ENCODE measurements at places on chromosomes 4 and X.

- DNase-seq, result peak; percentile 65
These were observed 33.9 kb downstream of the CPLX1 start for GRCh38 chr4:791898-792625.

DNA sequence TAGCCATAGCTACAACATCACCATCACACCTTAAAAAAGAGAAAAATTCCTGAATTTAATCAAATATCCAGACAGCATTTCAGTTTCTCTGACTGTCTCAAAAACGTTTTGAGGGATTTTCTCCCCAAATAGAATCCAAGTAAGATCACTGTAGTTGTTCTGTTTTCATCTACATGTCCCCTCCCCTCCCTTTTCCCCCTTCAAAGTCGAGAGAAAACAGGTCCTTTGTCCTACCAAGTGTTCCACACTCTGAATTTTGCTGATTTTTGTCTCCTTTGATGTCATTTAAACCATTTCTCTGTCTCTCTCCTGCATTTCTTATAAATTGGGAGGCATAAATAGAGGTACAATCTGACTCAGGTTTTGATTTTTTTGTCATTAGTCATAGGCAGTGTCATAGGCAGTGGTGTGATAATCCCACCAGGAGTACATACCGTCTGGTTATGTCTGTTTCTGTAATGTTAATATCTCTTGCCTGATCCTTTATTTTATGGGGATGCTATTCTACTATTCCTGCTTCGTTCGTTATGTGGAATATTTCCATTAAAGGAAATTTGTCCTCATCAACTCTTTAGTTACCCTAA, 348.6 kb downstream of the PTTG2 start:
- no peak for DNase-seq

DNA sequence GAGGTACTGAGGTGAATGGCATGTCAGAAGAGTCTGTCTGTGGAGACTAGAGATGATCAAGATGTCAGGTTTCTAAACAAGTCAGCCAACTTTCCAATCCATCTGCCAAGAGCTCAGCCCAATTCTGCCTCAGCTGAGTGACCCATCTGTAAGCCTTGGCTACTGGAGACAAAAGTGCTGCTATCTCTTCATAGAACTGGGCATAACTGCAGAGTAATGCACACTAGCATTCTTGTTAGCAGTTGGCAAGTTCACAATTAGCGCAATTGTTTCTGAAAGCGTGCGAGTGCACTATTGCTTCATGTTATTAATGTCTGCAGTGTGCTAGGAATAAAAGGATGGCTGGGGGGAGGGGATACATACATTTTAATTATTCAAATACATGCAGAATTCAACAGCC, 32.9 kb upstream of the SH3D19 start:
- no peak for DNase-seq

DNA sequence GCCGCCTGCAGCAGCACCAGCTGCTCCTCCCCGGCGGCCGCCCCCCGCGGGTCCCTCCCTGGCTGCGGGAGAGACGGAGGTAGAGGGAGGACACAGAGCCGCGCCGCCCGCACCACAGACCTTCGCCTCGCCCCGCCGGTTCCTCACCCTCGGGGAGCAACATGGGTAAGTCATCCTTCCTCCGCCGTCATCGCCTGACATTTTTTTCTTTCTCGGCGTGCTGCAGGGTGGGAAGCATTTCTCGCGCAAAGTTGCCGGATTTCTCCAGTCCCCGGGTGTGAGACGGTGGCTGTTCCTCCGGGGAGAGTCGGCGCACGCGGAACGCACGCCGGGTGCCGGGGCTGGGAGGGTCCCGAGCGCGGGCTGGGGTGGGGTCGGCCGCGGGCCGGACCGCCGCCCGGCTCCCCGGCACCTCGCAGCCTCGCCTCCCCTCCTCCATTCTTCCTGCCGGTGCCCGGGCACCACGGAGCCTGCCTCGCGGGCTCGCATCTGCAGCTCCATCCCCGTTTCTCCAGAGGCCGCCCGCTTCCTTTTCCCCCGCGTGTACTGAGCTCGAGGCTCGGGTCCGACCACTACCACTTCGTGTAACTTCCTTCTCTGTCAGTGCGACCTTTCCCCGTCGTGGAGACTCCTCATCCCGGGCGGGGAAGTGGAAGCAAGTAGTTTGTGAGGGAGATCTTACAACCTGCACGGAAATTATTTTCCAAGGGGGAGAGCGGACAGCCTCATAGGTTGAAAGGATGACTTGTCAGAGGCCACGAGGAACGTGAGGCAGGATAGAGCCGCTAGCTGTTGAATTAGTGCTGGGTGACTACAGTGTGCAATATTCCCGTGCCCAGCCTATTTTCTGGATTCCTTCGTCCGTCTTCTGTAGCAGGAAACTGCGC, 464 bp downstream of the RAP1GDS1 start:
- DNase-seq, result peak; percentile 70

- no peak for DNase-seq
These were observed 60.7 kb downstream of the EFHC2 start for GRCh38 chrX:44282753-44283152.

DNA sequence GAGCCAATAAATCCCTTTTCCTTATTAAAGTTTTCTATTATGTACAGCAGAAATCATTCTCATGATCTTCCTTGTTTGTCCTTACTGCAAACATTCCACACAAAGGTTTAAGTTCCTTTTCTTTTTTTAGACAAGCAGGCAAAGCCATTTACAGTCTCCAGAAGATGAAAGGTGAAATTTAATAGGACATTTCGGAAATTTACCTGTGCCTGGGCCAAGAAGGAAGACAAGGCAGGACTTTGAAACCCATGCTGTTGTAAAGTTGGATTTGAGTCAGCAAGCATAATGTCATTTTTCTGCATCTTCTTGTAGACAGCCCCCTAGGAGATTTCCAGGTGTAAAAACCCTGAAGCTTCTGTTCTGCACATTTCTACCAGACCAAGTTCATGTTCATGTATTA, 188.1 kb downstream of the PAPSS1 start:
- no peak for DNase-seq

- no peak for DNase-seq
These were observed 216.6 kb downstream of the PDGFC start for GRCh38 chr4:156754832-156755570.

DNA sequence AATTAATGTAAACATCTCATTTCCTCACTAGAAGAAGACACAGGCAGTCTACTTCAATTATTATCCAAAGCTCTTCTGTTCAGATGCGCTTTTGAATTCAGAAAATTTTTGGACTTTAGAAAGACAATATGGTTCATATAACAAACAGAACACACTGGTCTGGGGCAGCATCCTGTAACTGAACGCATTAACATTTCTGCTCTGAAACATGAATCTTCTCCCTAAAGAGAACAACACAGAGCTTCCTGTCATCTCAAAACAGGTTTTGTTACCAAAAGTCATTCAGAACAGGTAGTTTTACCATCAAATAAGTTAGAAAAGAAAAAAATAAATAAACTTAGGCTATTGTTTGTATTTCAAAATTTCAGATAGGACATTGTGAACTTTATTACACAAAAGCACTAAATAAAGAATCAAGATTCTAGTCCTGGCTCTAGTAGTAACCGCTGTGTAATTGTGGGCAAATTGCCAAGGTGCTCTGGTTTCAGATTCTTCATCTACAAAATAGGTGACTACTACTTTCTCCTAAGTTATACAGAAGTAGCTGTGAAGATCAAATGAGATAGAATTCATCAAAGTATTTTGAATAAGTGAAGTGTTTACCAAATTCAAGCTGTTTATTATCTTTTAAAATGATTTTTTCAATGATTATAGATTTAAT, 252.3 kb upstream of the RASGEF1B start:
- DNase-seq, result no peak

- DNase-seq, result no peak
These were observed 75.4 kb upstream of the PACRGL start for GRCh38 chr4:20624793-20625374.

DNA sequence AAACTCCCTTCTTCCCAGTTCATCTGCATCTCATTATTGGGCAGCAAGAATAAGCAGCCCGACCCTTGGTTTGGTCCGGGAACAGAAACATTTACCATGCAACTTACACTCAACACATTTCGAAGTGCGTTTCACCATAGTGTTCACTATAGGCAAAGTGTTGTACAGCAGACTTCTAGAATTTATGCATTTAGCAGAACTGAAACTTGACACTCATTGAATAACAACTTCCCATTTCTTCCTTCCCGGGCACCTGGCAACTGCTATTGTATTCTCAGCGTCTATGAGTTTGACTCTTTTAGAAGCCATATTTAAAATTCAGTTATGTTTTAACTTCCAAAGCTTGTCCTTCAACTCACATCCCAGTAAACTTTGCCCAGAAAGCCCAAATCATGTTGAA, 840.6 kb downstream of the NLGN4X start:
- DNase-seq, result no peak

DNA sequence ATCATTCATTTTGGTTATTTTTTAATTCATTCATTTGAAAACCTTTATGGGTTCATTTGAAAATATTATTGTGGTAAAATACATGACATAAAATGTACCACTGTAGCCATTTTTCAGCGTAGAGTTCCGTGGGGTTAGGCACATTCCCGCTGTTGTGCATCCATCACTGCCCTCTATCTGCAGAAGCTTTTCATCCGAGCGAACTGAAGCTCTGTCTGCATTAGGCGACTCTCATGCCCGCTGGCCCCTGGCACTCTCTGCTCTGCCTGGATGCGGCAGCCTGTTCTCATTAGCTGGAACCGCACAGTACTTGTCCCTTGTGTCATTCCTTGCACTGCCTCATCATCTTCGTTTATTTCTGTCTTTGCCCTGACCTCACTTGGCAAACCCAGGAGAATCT, 17.5 kb downstream of the CFAP99 start:
- DNase-seq, result no peak

- DNase-seq, result no peak
These were observed 195.9 kb downstream of the CHM start for GRCh38 chrX:85851418-85851817.

GRCh38 chrX:53321230-53321942, 40.0 kb upstream of the IQSEC2 start:
- peak; percentile 42 for DNase-seq

- DNase-seq, result no peak
These were observed 725.4 kb downstream of the PCDH7 start for GRCh38 chr4:31445526-31445925.

DNA sequence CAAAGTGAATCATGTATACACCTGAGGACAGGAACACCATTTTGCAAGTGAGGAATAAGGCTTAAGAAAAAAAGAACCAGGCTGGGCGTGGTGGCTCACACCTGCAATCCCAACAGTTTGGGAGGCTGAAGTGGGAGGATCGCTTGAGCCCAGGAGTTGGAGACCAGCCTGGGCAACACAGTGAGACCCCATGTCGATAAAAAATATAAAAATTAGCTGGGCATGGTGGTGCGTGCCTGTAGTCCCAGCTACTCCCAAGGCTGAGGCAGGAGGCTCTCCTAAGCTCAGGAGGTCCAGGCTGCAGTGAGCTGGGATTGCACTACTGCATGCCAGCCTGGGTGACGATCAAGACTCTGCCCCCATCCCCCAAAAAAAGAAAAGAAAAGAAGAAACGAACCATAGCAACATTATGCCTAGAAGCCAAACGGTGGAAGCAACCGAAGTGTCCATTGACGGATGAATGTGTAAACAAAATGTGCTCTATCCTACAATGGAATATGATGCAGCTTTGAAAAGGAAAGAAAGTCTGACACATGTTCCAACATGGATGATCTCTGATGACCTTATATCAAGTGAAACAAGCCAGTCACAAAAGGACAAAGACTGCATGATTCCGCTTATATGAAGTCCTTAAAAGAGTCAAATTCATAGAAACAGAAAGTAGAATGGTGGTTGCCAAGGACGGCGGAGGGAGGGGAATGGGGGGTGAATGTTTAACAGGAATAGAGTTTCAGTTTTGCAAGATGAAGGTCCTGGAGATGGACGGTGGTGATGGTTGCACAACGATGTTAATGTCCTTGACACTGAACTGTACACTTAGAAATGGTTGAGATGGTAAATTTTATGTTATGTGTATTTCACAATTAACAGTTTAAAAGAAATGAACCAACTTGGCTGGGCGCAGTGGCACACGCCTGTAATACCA, 8.6 kb upstream of the KIAA0232 start:
- DNase-seq, result no peak

DNA sequence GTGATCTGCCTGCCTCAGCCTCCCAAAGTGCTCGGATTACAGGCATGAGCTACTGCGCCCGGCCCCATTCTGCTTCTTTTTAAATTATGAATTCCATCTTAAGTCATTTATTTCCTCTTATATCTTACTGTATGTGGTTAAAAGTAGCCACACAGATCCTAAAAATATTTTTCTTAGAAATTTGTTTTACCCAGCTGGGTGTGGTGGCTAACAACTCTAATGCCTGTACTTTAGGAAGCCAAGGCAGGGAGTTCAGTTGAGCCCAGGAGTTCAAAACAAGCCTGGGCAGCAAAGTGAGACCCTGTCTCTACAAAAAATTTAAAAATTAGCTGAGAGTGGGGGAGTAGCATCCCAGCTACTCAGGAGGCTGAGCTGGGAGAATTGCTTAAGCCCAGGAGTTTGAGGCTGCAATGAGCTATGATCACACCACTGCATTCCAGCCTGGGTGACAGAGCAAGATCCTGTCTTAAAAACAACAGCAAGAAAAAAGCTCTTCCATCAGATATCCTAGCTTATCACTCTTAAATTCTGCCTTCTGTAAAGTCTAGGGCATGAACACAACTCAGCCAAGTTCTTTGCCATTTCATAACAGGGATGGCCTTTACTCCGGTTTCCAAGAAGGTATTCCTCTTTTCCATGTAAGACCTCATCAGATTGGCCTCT, 15.1 kb upstream of the AFF1 start:
- no peak for DNase-seq

DNA sequence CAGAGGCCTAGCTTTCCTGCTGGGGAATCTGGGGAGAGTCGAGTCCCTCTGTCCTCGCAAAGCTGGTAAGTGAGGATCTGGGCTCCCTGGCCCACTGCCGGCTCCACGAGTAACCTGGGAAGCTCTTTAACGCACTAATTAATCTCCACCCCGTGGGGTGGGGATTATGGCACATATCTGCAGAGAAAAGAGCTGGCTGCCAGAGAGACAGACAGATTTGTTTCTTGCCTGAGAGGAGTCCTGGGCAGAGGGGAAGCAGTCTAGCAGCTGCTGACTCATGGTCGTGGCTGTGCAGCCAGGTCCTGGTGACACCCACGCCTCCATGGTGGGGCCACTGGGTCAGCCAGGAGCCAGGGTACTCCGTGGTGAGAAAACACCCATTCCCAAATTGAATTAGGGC, 14.0 kb downstream of the SORCS2 start:
- no peak for DNase-seq

DNA sequence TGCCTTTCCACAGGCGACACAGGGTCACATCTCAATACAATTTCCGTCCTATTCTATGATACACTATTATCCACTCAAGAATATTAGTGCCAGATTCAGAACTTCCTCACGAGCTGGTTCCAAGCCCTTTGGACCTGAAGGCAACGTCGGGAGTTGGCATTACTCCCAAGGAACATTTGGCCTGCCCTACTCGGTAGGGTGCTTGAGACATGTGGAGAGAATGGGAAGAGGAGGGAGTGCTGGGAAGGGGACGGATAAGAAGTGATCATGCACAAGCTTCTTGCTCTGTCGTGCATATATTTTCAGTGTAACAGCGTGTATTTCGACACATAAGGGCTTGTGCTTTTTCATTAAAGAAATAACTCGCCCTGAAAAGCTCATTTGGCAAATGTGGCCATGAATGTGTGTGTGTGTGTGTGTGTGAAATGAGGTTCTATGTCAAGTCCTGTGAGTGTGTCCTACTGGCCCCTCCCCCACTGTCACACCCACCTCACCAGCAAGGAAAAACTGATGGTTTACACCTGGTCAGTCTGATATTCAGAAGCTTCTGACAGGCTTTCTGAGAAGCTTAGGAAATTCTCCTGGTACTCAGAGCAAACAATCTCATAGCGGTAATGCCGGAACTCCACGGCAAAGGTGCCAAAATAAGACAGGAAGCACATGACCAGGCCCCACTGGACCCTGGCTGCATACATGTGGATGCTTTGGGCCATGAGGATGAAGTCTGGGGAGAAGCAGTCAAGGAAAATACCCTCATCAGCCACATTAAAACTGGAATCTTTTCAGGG, 54.8 kb downstream of the ENOPH1 start:
- no peak for DNase-seq

All from activated T-cell treated with anti-CD3 and anti-CD28 coated beads, Interleukin-2, amount 50 U/mL, for 24 hours (primary cell).